Spinal cord (tissue), 10 donors: ENCODE measurements at places on chromosomes 6 and 20. TPM values are rescaled to one million over a fixed set of nuclear protein-coding genes. Genes with fewer than 3 reads are reported as not detected.

TLDC2 gene
- total RNA-seq: 0.40 TPM

COL21A1 gene
- 51.7 TPM for total RNA-seq

PCSK2 gene
- 19.6 TPM for total RNA-seq

NKX2-2 gene
- total RNA-seq: 6.6 TPM

RAD21L1 gene
- total RNA-seq: 0.28 TPM

PHACTR3 gene
- 23.5 TPM for total RNA-seq

SIRT5 gene
- 17.3 TPM for total RNA-seq

LAMP5 gene
- total RNA-seq: 66.8 TPM

KIF25 gene
- not detected for total RNA-seq

UBE2V1 gene
- total RNA-seq: 54.6 TPM

HLA-E gene
- 104 TPM for total RNA-seq

GID8 gene
- 32.7 TPM for total RNA-seq

TRIM38 gene
- 4.0 TPM for total RNA-seq

RSPO3 gene
- total RNA-seq: 3.9 TPM

ZSWIM1 gene
- 5.5 TPM for total RNA-seq

FOXO3 gene
- 46.5 TPM for total RNA-seq

ZNF311 gene
- total RNA-seq: 5.6 TPM

SLC44A4 gene
- total RNA-seq: 0.20 TPM

ENPP5 gene
- total RNA-seq: 3.8 TPM

BPIFB4 gene
- total RNA-seq: 0.44 TPM

EYS gene
- total RNA-seq: 4.5 TPM

SYCP2L gene
- 5.9 TPM for total RNA-seq

EGFL8 gene
- 28.4 TPM for total RNA-seq

TOMM34 gene
- 10.8 TPM for total RNA-seq

PRSS35 gene
- 38.4 TPM for total RNA-seq

OR2H1 gene
- not detected for total RNA-seq

CFAP206 gene
- 11.5 TPM for total RNA-seq

OR2H2 gene
- total RNA-seq: not detected

PRND gene
- 27.0 TPM for total RNA-seq

ARFGEF2 gene
- 45.1 TPM for total RNA-seq

DTNBP1 gene
- total RNA-seq: 22.6 TPM

TBX18 gene
- total RNA-seq: 32.8 TPM

NHLRC1 gene
- 3.5 TPM for total RNA-seq

PRR18 gene
- 3.2 TPM for total RNA-seq

RAMACL gene
- total RNA-seq: 1.3 TPM

HTR1B gene
- total RNA-seq: 5.2 TPM

RIMS1 gene
- total RNA-seq: 128 TPM

TMC2 gene
- total RNA-seq: 1.2 TPM

SPATA25 gene
- 3.0 TPM for total RNA-seq
